ENCODE measurements at places on chromosomes 7 and 10. TPM values are rescaled to one million over a fixed set of nuclear protein-coding genes. Genes with fewer than 3 reads are reported as not detected.

- no peak overlapping the region for H3K4me3 ChIP-seq
- no peaks in the 10 kb centered on the region for H3K36me3 ChIP-seq
- DNase-seq, result no peak
- H3K4me1 ChIP-seq, result peaks cover 19% of the 10 kb centered on the region
- H3K27me3 ChIP-seq, result no peaks in the 10 kb centered on the region
These were observed 44.1 kb downstream of the SGMS1 start for GRCh38 chr10:50579491-50580261.

The PARD3 gene
- total RNA-seq, result 21.2 TPM

GRCh38 chr10:77560471-77560870 lies 77.1 kb downstream of the KCNMA1 start:
- no peak overlapping the region for H3K27ac ChIP-seq
- no peak for DNase-seq
- H3K36me3 ChIP-seq, result no peaks in the 10 kb centered on the region
- H3K4me3 ChIP-seq, result no peak overlapping the region

DNA sequence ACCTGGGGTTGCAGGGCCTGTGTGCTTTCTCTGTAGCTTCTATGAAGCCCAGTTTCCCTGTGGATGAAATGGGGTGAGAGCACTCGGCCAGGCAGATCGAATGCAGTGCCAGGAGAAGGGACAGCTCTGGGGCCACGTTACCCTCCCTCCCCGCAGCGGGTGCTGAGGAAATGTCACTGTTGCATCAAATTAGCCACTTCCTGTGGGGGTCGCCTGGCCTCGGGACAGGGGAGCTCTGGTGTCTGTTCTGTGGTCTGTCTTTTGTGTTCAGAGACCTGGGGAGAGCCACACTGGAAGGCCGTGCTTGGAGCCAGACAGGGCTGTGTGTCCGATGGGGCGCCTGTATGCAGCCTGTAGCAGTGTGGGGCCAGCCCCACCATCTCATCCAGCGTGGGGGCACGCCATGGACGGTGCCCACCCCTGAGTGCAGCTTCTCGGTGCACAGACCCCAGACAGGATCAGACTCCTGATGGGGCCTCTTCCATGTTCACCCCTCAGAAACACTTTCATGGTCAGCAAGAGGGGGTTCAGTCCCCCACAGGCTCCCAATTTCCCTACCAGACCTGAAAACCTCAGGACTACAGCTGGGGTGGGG lies 13.6 kb downstream of the TTYH3 start:
- no peaks in the 10 kb centered on the region for H3K27me3 ChIP-seq
- DNase-seq, result no peak
- no peak overlapping the region for H3K27ac ChIP-seq
- no peaks in the 10 kb centered on the region for H3K36me3 ChIP-seq
- no peak overlapping the region for H3K4me3 ChIP-seq
- H3K4me1 ChIP-seq, result peaks cover 21% of the 10 kb centered on the region

The OR2A7 gene
- total RNA-seq, result not detected

The HOXA4 gene
- 1.8 TPM for total RNA-seq

DNA sequence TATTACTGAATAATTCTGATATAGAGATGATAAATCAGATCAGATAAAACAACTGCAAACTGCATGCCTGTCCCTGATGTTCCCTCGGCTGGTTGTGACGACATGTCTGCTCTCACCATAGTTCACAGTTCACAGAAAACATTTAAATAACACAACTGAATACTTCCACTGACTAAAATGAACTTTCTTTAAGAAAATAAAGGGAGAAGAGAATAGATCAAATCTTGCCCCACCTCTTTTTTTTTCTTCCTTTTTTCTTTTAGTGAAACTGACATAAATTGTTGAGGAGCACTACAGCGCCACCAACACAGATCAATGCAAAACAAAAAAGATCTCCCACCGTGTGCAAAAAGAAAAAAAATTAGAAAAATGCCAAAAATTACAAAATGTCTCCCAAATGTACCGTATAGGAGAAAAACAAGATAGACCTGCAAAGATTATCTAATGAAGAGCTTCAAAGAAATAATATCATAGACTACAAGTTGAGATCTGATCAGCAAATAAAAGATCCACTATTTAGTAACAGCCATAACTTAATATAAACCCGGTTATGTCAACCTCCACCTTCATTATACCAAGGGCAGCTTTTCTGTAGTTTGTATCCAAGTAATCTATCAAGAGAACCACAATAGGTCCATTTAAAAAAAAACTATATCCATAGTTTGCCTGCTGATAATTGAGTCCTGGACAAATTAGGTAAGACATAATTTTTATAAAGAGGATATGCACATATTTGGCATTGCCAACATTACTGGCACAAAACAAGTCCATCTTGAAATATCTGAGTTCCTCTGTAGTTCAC lies 30.7 kb upstream of the EPC1 start:
- H3K36me3 ChIP-seq, result no peaks in the 10 kb centered on the region
- DNase-seq, result peak; percentile 77
- peaks cover 20% of the 10 kb centered on the region for H3K4me1 ChIP-seq
- peak overlapping the region; percentile 81 for H3K27ac ChIP-seq
- peak overlapping the region; percentile 93 for H3K4me3 ChIP-seq

DNA sequence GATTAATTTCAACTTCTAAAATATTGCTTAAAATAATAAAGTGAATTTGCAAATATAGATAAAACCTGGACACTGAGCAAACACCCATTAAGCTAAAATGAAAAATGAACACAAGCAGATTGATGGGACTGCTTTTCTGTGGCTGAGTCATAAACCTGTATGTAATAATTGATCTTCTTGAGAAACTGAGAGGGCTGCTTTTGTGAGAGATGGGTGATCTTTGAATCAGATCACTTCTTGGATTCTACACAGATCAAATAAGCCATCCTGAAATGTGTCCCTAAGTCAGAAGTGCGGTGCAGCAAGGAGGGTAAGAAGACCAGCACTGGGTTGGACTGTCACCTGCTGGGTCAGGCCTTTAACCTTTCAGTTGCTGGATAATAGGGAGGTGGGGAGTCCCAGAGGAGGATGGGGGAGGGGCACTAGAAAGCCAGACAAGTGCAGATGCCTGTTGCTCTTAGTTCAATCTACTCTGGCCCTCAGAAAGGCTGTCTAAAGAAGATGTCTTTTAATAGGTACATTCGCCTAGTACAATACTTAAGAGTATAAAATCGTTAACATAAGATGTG lies 178.2 kb upstream of the NAMPT start:
- H3K27ac ChIP-seq, result no peak overlapping the region
- H3K36me3 ChIP-seq, result no peaks in the 10 kb centered on the region
- no peaks in the 10 kb centered on the region for H3K4me1 ChIP-seq
- no peak for DNase-seq
- peak overlapping the region; percentile 43 for H3K4me3 ChIP-seq

The MMD2 gene
- not detected for total RNA-seq

DNA sequence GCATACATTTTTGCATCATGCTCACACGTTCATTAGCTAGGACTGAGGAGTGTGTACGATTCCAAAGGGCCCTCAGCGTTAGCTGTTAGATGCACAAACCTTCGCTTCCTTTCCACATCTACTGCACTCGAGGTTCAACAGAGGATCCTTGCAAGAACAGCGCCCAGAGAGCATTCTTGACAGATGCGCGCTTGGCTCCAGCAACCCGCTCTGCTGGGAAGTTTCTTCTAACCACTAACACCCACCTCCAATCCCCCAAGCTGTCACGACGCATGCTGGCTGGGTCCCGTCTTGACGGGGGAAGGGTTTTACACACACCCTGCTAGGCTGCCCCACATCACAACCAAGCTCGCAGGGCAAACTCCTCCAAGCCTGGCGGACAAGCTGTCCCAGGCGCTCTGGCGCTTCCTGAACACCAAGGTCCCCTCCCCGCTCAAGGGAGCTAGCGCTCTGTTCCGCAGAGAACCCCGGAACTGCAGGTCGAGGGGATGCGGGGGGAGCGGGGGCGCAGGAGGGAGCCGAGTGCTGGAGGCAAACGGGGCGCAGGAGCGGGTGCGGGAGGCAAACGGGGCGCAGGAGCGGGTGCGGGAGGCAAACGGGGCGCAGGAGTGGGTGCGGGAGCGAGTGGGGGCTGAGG lies 653 bp upstream of the ADRB1 start:
- H3K27ac ChIP-seq, result no peak overlapping the region
- H3K4me3 ChIP-seq, result peak overlapping the region; percentile 12

The GIMAP7 gene
- not detected for total RNA-seq

GRCh38 chr7:147878912-147879661 lies 711.5 kb upstream of the C7orf33 start:
- no peak overlapping the region for H3K4me3 ChIP-seq
- no peaks in the 10 kb centered on the region for H3K4me1 ChIP-seq
- H3K36me3 ChIP-seq, result no peaks in the 10 kb centered on the region
- H3K27me3 ChIP-seq, result no peaks in the 10 kb centered on the region
